Stimulated activated CD4-positive, alpha-beta T cell treated with anti-CD3 and anti-CD28 coated beads, TNF-alpha, amount 100 ng/mL, for 4 hours (primary cell): ENCODE measurements at places on chromosomes 4 and X.

- DNase-seq: no peak
Measured at GRCh38 chr4:134251322-134251721, 49.7 kb upstream of the PABPC4L start.

GRCh38 chrX:11558972-11559371 lies 106.7 kb downstream of the ARHGAP6 start:
- DNase-seq: peak; percentile 4

DNA sequence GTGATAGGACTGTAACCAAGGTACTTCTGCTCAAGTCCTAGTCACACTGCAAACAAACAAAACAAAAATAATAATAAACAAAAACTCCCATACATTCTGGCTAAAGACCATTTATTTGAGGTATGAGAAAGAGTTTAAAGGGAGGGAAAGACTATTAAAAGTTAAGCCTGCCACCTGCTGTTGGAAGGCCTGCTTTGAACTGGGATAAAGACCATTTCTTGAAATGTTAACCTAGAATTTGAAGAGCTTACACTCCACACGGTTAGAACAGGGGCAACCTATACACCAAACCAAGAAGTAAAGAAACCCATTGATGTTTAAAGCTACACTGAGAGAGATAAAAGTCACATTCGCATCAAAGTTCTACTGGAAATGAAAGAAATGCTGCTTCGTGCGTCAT lies 548.7 kb upstream of the DIPK2B start:
- no peak for DNase-seq

DNA sequence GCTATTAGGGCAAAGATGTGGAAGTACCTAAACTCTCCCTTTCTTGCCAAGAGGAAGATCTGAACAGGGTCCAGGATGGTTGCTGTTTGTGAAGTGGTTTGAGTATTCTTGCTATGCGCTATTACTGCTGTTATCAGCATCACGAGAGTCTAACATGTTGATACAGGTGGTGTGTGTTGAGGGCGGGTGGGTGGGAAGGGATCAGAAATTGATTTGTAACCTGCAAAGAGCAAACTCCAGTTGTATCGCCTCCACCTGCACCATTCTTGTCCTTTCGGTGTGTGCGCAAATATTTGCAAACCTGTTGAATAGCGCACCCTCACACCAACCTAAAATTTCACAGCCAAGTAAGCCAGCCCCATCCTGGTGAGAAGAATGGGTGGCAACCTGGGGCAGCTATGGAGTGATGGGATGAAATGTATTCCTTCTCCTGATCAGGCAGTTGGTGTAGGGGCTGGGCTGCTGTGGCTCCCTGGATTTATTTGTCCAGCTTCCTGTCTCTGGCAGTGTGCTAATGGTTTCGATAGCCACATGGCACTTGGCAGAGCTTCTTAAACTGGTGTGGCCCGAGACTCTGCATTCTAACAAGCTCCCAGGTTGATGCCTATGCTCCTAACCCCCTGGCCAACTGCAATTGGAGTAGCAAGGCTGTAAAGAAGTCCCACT lies 102.6 kb upstream of the SCML1 start:
- DNase-seq: no peak

DNA sequence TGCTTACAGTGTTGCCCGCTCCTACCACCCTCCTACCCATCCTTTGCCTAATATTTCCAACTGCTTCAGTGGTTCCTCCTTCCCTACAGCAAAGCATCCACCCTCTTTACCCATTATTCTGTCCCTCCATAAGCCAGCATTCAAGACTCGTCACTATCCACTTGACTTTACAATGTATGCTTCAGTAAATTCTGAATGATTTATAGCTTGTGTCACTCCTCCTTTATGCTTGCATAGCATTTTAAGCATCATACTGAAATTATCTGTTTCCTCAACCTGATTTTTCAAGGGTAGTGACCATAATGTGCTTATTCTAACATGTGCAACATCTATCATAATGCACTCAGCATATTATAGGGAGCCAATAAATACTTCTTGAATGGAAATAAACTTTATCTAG lies 365.5 kb downstream of the RAB28 start:
- DNase-seq: no peak

DNA sequence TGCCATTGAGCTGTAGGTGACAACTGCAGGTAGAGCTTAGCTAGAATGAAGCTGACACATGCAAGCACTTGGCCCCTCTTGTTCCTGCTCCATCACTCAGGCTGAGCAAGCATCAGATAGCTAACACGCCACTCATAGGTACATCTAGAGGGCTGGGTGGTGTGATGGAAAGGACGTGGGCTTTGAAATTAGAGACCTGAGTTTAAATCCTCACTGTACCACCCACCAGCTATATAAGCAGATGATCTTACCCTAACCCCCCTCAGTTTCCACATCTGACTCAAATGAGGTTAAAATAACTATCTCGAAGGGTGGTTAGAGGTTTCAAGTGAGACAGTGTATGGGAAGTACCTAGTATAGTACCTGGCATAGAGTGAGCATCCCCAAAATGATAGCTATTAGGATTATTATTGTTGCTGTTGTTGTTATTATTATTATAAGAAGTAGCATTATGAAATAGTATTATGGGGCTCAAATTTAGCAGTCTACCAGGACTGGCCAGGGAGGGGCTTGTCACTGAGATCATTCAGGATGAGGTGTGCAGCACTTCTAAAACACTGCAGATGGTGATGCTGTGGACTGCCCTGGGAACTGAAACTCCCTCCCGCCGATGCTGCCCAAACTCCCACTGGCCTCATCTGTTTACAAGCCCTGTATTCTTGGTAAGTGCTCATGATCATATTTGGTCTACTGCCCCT lies 59.0 kb downstream of the REELD1 start:
- no peak for DNase-seq

DNA sequence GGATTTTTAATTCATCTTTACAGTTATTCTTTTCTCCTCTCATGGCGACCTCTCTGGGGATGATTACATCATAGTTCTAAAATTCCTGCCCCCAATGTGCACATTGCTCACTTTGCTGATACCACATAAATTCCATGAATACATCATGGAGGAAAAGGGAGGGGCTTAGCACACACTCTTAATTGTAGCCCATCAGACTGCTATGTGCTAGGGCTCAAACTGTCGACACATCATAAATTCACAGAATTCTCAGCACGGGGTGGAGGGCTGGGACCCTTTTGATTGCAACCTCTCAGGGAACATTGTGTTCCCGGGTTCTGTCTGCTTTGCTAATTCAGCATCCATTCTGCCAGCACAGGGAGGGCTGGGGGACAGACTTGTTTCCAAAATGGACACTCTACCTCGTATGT lies 592.9 kb downstream of the BCOR start:
- DNase-seq: no peak

- no peak for DNase-seq
Measured at GRCh38 chr4:184481544-184481943, 7.2 kb upstream of the IRF2 start.

DNA sequence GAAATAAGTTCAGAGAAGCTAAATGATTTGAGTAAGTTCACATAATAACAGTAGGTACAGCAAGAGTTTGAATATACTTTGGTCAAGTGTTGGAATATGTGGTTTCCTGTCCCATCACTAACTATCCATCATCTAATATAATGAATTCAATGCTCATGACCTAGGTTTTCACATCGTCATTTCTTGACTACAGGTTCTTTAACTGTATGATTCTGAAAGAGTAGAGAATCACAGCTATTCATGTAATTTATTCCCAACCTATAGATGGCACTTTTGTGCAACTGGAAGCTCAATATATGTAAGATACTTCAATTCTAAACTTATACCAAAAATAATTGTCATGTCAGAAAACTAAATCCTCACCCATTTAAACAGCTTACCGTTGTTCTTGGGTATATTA lies 53.1 kb downstream of the TIGD2 start:
- DNase-seq: no peak

GRCh38 chr4:40484346-40485090 lies 145.1 kb downstream of the RBM47 start:
- no peak for DNase-seq

GRCh38 chr4:7194251-7195140 lies 2.2 kb downstream of the SORCS2 start:
- no peak for DNase-seq

- no peak for DNase-seq
Measured at GRCh38 chrX:130994671-130995070, 63.5 kb upstream of the ARHGAP36 start.
